GM03348 (cell line): ENCODE measurements at places on chromosomes 1 and 21.
A peak's percentile ranks its signal among the peaks of the same experiment; 100 is the strongest.

DNA sequence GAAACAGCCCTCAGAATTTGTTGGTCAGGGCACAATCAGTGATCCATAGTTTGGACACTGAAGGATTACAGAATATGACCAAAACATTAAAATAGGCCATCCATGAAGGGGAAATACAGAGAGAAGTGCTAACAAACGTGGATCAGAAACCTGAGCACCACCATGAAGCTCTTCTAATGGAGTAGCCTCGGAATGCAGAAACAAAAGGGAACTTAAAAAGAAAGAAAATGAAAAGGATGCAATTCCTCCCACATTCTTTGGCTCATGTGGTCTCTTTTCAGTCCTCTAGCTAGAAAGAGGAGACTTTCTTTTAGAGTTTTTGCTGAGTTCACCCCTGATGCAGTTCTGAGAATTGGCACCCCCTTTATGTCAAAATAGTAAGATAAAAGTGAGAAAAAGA, 989.8 kb upstream of the B3GALT2 start:
- DNase-seq, result no peak

DNA sequence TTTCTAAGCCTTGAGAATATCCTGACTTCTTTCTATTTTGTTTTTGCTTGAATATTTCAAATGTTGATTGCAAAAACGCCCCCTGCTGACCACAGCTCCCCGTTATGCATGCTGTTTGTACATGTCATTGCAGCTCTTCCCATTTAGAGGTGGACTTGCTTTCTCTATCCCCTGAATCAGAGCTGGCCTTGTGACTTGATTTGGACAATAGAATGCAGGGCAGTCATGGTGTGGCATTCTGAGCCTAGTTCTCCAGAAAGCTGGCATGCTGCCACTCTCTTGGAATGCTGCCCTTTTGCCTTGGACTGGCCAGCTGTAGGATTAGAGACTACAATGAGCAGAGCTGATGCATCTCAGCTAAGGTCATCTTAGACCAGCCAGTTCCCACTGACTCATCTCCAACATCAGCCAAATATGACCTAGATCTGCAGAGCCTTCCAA, 1561.5 kb downstream of the MRPL39 start:
- DNase-seq, result no peak

GRCh38 chr1:23597635-23598388, 38.5 kb upstream of the ID3 start:
- DNase-seq, result no peak

DNA sequence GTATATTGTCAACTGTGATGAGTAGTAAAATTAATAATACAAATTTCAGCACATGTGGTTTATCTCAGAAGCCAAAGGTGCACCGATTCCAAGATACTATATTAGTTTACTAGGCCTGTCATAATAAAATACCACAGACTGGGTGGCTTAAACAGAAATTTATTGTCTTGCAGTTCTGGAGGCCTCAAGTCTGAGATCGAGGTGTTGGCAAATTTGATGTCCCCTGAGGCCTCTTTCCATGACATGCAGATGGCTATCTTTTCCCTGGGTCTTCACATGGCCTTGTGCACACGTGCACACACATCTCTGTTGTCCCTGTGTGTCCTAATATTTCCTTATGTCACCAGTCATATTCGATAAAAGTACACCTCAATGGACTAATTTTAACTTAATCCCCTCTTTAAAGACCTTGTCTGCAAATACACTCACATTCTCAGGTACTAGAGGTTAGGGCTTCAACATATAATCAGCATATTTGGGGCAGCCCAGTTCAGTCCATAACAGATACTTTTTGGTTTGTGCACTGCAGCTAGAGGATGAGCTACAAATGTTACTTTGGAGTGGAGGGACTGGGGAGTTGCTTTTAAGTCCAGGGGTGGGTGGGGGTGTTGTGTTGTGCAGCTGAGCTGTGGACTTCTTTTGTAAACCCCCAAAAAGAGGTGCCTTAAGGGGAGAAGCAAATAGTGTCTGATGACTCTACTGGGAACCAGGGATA, 21.4 kb downstream of the TSNAX start:
- DNase-seq, result no peak

DNA sequence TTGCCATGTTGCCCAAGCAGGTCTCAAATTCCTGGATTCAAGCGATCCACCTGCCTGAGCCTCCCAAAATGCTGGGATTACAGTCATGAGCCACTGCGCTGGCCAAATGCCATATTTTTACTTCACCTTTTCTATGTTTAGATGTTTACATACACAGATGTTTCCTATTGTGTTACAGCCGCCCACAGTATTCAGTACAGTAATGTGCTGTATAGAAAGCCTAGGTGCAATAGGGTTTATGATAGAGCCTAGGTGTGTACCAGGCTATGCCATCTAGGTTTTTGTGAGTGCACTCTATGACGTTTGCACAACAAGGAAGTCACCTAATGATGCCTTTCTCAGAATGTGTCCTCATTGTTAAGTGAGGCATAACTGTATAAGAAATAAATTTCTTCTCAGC, 153.4 kb downstream of the CHRM3 start:
- DNase-seq, result no peak

- no peak for DNase-seq
Observed at GRCh38 chr1:172467446-172467845, 23.6 kb upstream of the PIGC start.

- DNase-seq, result no peak
Observed at GRCh38 chr1:103424650-103425049, 100.8 kb upstream of the RNPC3 start.

DNA sequence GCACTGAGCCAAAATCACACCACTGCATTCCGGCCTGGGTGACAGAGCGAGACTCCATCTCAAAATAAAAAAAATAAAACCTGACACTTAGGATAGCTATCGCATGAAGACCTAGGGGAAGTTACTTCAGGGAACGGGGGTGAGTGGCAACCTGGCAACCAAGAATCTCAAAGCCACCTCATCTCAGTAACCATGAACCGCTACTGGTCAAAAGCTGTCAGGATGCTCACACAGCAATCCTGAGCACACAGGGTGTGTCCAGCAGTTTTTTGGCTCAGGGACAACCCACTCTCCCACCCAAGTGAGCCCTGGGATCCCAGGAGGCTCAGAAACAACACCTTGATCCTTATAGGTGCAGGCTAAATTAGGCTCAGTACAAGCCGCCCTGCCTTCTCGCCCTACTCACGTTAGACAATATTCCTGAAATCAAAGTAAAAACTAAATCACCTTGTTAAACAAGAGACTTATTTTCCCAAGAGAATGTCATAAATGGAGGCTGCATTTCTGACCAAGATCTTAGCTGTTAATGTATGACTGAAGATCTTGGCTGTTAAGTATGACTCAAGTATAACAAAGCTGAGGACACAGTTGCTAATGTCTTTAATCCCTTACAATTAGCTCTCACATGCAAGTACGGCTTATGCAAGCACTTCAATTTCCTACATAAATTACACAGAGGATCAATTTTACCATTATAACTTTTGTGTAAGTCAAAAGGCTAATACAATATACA, 48.3 kb upstream of the NADK start:
- DNase-seq, result peak; percentile 29
